ENCODE measurements at places on chromosomes 5 and 9. TPM values are rescaled to one million over a fixed set of nuclear protein-coding genes. Genes with fewer than 3 reads are reported as not detected.

DNA sequence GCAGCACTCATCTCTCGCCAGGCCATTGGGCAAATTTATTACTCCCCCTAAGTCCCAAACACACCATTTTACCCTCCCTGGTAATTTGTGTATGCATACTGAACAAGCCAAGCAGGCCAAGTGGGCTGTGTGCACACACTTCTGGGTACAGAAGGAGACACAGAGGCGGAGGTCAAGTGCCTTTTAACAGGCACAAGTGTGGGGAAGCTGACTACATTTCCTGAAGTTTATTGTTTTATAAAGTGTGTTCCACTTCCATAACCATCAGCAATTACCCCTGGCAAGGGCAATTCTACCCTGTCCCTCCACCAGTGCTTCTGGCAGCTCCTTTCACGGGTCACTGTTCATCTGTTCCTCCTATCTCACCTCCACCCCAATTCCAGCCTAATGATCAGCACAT, 93.9 kb downstream of the SETX start:
- DNase-seq = no peak

DNA sequence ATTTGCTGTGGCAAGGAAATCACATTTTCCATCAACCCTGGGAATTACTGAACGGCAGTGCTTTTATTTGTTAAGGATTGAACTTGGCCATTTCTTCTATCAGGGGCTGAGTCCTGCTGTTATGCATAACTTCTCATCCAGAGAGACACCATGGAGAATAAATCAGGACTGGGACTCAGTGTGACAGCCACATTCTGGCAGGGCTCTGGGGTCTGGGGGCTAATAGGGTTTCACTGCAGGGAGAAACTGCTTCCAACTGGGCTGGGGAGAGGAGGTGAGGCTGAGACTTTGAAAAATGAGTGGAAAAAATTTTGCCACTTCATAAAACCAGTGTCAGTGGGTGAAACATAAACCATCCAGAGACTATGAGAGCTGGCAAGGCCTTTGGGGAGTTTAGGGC, 95.7 kb upstream of the ALDH1B1 start:
- DNase-seq = no peak

GRCh38 chr9:137116728-137117127, 2.2 kb upstream of the DPP7 start:
- DNase-seq = no peak

DNA sequence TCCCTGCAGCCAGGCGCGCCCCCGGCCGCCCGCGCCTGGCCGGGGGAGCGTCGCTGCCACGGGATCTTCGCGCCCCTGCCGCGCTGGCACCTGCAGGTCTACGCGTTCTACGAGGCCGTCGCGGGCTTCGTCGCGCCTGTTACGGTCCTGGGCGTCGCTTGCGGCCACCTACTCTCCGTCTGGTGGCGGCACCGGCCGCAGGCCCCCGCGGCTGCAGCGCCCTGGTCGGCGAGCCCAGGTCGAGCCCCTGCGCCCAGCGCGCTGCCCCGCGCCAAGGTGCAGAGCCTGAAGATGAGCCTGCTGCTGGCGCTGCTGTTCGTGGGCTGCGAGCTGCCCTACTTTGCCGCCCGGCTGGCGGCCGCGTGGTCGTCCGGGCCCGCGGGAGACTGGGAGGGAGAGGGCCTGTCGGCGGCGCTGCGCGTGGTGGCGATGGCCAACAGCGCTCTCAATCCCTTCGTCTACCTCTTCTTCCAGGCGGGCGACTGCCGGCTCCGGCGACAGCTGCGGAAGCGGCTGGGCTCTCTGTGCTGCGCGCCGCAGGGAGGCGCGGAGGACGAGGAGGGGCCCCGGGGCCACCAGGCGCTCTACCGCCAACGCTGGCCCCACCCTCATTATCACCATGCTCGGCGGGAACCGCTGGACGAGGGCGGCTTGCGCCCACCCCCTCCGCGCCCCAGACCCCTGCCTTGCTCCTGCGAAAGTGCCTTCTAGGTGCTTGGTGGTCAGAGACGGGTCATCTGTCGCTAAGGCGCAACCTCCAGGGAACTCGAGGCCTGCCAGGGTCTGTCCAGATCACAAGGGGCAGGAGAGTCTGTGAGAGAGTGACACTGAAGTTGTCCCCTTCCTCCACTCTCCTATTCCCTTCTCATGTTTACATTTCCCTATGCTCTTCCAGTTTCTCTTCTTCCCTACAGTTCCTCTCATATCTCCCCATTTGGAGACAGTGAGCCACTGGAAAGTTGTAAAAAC, 1.3 kb downstream of the GPR150 start:
- peak; percentile 46 for DNase-seq

DNA sequence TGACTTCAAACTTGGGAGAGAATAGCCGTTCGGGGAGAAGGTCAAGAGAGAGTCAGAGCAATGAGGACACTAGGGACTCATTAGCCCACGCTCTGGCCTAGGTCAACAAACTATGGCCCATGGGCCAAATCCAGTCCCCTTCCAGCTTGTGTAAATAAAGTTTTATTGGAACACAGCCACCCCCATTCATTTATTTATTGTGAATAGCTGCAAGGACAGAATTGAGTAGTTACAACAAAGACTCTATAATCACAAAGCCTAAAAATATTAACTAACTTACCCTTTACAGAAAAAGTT, 33.1 kb upstream of the TRIM32 start:
- no peak for DNase-seq

- DNase-seq = no peak
Observed at GRCh38 chr5:159836691-159837090, 79.6 kb upstream of the ADRA1B start.

GRCh38 chr5:120446901-120447300, 17.2 kb upstream of the PRR16 start:
- no peak for DNase-seq

DNA sequence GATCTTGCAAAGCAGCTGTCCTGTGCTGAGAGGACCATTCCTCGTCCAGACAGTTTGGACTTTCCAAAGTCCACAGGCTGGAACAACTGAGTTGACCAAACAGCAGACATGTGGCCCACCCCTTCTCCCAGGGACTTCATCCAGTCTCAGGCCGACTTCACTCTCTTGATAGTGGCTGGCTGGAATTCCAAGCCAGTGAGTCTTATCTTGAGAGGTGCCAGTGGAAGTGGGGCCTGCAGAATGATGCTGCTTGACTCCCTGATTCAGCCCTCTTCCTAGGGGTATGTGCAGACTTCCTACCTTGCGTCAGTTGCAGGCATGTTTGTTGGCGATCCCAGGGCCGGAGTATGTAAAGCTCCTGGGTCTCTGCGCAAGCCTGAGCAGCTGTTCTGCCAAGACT, 131.4 kb upstream of the TSLP start:
- DNase-seq = no peak

DNA sequence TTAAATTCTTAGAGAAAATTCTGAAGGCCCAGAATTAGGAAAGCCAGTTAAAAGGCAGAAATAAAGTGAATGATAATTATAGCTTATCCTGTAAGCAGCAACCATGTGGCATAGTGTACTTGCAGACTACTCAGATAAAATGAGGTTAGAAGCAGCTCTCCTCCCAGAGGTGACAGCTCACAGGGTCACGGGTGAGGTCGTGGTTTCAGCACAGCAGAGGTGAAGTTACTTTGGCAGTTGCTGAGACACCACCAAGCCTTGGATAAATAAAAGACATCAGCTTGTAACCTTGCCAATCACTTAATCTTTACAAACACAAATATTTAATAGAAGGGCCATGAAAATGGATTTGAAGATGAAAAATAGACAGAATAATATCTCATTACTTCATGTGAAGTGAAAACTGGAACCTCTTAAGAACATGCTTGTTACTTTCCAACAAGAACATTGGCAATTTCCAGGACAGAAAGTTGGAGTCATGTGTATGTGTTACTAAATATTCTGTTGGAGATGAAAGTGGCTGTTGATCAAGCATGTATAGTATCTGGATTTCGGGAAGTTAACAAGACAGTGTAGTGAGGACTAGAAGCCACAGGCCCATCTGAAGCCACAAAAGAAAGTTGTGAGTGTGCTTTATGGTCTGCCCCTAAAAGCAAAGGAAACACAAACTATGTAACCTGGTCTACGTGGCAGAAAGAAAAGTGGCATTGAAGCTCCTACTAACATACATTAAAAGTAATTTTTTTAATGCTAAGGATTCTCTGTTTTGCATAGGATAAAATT, 134.4 kb downstream of the ERCC6L2 start:
- no peak for DNase-seq

GRCh38 chr9:70480405-70480980, 66.0 kb upstream of the KLF9 start:
- peak; percentile 39 for DNase-seq

DNA sequence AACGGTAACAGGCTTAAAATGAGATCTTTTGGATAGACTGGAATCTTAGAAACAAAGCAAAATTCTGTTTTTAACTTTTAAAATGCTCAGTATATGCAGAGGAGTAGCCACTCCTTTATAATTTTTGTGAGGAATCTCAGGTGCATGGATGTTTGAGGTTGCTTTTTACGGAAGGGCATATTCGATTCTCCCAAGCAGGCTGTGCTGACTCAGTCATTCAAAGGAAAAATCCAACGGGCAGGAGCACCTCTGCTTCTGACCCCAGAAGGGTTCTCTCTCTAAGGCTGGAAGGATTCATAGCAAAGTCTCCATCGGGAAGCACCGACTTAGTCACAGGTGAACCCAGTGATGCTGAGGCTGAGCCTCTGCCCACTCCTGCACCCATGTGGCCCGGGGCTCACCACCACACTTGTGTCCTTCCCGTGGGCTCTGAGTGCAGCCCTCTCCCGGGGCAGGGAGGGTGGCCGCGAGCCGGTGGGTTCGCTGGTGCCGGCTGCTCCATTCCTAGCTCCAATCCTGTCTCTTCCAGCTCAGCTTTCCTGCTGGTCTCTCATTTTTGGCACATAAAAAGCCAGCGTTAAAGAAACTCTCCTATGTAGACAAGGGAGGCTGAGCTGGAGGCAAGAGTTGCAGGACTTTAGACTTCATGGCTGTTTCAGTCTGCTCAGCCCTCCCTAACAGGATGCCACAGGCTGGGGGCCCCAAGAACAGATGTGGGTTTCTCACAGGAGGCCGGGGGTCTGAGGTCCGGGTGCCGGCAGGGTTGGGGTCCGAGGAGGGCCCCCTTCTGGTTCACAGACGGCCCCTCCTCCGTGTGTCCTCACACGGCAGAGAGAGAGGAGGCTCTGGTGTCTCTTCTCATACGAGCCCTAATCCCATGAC, 135.6 kb upstream of the LPCAT1 start:
- DNase-seq = no peak

GRCh38 chr9:137734181-137734580, 115.4 kb downstream of the EHMT1 start:
- DNase-seq = no peak

DNA sequence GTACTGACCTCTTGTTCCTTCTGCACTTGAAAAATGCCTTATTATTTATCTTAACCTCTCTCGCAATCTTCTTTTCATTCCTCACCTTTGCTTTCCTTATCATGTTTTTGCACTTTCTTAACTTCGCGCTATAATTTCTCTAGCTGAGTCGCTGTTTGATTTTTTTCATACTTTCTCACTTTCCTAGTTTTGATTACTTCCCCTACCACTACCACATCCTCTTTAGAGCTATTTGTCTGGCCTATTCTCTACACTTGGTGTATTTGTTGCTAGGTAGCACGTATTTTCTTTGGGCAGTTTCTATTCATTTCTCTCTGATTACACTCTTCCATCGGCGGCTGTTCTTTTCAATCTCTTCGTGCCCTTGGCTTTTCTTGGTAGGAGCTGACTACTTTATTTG, 611.8 kb downstream of the BNC2 start:
- DNase-seq = no peak

GRCh38 chr5:122415030-122415800, 103.2 kb downstream of the SNCAIP start:
- DNase-seq = peak; percentile 44

- no peak for DNase-seq
Observed at GRCh38 chr5:99320436-99320835, 391.6 kb upstream of the CHD1 start.

- DNase-seq = no peak
Observed at GRCh38 chr5:132639706-132640130, 18.3 kb upstream of the IL13 start.

GRCh38 chr9:123597876-123598556, 242.0 kb downstream of the CRB2 start:
- no peak for DNase-seq

DNA sequence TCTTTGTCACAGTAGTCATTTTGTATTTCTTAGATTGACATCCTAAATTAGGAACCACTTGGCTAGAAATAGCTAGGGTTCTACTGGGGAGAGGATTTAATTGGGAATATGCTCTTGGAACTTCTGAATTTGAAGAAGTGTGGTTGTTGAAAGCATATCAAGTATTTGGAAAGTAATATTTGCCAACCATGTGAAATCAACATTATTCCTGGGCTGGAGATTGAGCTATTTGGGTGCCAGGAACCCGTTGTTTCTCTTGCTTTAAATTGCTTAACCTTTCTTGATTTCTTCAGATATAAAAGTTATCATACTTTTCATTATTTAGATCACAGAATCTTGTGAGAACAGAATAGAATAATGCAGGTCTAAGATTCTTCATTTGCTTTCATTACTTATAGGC, 178.4 kb upstream of the ELL2 start:
- no peak for DNase-seq

GRCh38 chr5:107541400-107541799, 129.3 kb downstream of the EFNA5 start:
- no peak for DNase-seq

DNA sequence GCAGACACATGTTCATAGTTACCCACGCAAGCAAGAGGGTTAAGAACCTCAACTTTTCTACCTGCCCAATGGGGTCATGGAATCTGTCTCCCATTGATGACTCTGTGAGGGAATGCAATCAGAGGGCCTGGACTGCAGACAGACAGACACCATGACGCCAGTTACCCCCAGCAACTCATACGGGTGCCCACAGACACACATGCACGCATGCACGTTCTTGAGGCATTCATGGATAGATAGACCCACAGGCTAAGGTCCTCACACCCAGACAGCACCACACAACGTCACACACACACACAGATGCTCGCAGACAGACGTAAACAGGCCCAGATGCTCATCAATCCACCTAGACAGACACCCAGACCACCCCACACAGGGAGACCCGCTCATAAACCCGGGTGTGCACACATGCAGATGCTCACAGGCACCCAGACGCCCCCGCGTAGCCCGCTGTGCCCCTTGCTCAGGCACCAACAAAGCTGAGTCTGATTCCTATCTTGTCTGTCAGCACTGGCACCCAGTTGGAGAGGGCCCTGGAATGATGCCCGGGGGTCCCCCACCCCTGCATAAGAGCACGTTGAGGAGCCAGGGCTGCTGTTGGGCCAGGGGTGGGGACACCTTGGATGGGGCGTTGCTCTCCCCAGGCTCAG, 23.6 kb downstream of the LHX2 start:
- DNase-seq = no peak

IFNA21 gene
- not detected for total RNA-seq

PCDHB9 gene
- 0.25 TPM for total RNA-seq

PRRX2 gene
- 0.08 TPM for total RNA-seq

SPINK4 gene
- total RNA-seq = 0.70 TPM

PHYHD1 gene
- 9.2 TPM for total RNA-seq

GLRA1 gene
- total RNA-seq = not detected

SMIM23 gene
- not detected for total RNA-seq

Data from liver (tissue), 10 donors.